ENCODE measurements at places on chromosomes 5 and 9. TPM values are rescaled to one million over a fixed set of nuclear protein-coding genes. Genes with fewer than 3 reads are reported as not detected.

Gene ZNF658
- total RNA-seq = 5.9 TPM

Gene CKMT2
- total RNA-seq = not detected

Gene MZB1
- 0.13 TPM for total RNA-seq

Gene ATOX1
- total RNA-seq = 26.9 TPM

Gene ADAMTS16
- not detected for total RNA-seq

Gene LRRC70
- total RNA-seq = 1.6 TPM

Gene PRDM9
- total RNA-seq = not detected

Gene TSSK1B
- total RNA-seq = 0.26 TPM

Gene TMC1
- total RNA-seq = 1.0 TPM

Gene LCN2
- total RNA-seq = 48.4 TPM

Gene SAXO1
- not detected for total RNA-seq

Gene GNAQ
- total RNA-seq = 20.2 TPM

Gene PCDHGA11
- total RNA-seq = 3.2 TPM

Gene SOX30
- under 0.01 TPM for total RNA-seq

Gene MUSK
- total RNA-seq = not detected

Gene OTP
- not detected for total RNA-seq

Gene CXCL14
- total RNA-seq = 0.26 TPM

Gene PCDHB8
- under 0.01 TPM for total RNA-seq

Gene GHR
- total RNA-seq = 2.4 TPM

Gene TGFBI
- 218 TPM for total RNA-seq

Gene MORN5
- not detected for total RNA-seq

Gene NTRK2
- not detected for total RNA-seq

Gene SV2C
- total RNA-seq = not detected

Gene KIF4B
- 0.13 TPM for total RNA-seq

Gene IFNK
- total RNA-seq = not detected

Gene FREM1
- not detected for total RNA-seq

Gene SHISAL2B
- total RNA-seq = not detected

Gene MSMP
- total RNA-seq = not detected

Gene TAS2R1
- not detected for total RNA-seq

Gene GLRA1
- not detected for total RNA-seq

Gene ADAMTS2
- total RNA-seq = under 0.01 TPM

Gene GRIA1
- not detected for total RNA-seq

Gene NAIP
- 0.26 TPM for total RNA-seq

Gene CCDC180
- 0.13 TPM for total RNA-seq

Gene PSD2
- total RNA-seq = not detected

Gene OBP2B
- total RNA-seq = not detected

Gene FCHO2
- 10.5 TPM for total RNA-seq

Gene FBN2
- total RNA-seq = 49.0 TPM

Gene CEL
- 0.53 TPM for total RNA-seq
